ENCODE measurements at places on chromosomes 16 and 17.

- peak overlapping the region; percentile 93 for H3K27ac ChIP-seq
- H3K36me3 ChIP-seq = peaks cover 51% of the 10 kb centered on the region
- peaks cover 25% of the 10 kb centered on the region for H3K4me1 ChIP-seq
- H3K27me3 ChIP-seq = no peaks in the 10 kb centered on the region
- peak overlapping the region; percentile 86 for H3K4me3 ChIP-seq
Measured at GRCh38 chr17:1683459-1683858, 1.2 kb downstream of the PRPF8 start.

GRCh38 chr17:61408151-61409041, 8.8 kb downstream of the TBX2 start:
- no peak overlapping the region for H3K4me3 ChIP-seq
- peak overlapping the region; percentile 14 for H3K27ac ChIP-seq
- H3K36me3 ChIP-seq = no peaks in the 10 kb centered on the region
- H3K4me1 ChIP-seq = no peaks in the 10 kb centered on the region

DNA sequence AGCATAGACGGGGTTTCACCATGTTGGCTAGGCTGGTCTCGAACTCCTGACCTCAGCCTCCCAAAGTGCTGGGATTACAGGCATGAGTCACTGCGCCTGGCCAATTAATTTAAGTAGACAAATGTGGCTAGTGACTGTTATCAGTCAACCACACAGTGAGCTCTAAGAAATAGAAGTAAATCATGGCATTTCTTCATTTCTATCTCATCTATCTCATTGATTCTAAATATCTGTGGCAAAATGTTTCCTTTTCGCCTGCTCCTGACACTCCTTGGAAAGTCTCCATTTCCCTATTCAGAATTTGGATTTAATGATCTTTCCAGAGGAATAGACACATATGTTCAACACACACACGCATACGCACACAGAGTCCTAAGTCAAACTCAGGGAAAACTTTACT, 81.3 kb downstream of the HIC1 start:
- DNase-seq = no peak
- H3K4me3 ChIP-seq = no peak overlapping the region
- H3K27me3 ChIP-seq = no peaks in the 10 kb centered on the region
- H3K27ac ChIP-seq = no peak overlapping the region

DNA sequence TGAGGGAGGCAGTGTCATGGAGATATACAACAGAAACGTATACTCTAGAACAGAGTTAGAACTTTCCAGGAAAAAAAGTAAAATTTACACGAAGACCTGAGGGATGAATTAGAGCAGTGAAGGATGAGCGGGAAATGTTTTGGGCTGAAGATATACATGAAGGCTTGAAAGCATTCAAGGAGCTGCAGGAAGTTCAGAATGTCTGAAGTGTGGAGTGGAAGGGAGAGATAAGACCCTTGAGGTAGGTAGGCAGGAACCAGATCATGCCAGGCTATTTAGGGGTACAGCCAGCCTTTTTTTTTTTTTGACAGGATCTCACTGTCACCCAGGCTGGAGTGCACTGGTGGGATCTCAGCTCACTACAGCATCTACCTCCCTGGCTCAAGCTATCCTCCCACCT, 3.2 kb upstream of the NLK start:
- no peaks in the 10 kb centered on the region for H3K4me1 ChIP-seq
- DNase-seq = no peak
- H3K4me3 ChIP-seq = no peak overlapping the region
- no peaks in the 10 kb centered on the region for H3K36me3 ChIP-seq

Data from right atrium auricular region (tissue), 2 donors.